ENCODE measurements at places on chromosomes 3 and 15. TPM values are rescaled to one million over a fixed set of nuclear protein-coding genes. Genes with fewer than 3 reads are reported as not detected.

The ATP2C1 gene
- 29.4 TPM for polyA plus RNA-seq

DNA sequence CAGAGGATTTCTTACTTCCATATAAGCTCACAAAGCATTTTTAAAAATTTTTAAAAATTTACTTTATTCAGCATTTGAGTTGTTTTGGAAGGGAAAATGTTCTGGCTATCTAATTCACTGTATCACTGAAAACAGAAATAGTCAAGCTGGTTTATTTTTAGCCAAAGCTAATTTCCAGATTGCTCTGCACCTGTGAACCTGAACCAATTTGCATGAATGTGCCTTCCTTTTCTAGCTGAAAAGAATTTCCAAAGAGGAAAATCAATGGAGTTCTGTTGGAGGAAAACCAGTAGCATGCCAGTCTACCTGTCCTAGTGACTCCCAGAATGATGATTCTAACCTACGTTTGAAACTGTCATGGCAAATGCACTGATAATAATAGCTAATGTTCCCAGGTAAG is 134.2 kb upstream of the LIPC start:
- H3K4me1 ChIP-seq, result no peaks in the 10 kb centered on the region
- no peaks in the 10 kb centered on the region for H3K27me3 ChIP-seq
- H3K4me3 ChIP-seq, result no peak overlapping the region
- H3K36me3 ChIP-seq, result no peaks in the 10 kb centered on the region
- H3K27ac ChIP-seq, result no peak overlapping the region

GRCh38 chr3:13648060-13649001 is 99.4 kb downstream of the FBLN2 start:
- H3K4me3 ChIP-seq, result no peak overlapping the region
- no peaks in the 10 kb centered on the region for H3K36me3 ChIP-seq
- peaks cover 43% of the 10 kb centered on the region for H3K27me3 ChIP-seq
- H3K4me1 ChIP-seq, result peaks cover 20% of the 10 kb centered on the region
- no peak overlapping the region for H3K27ac ChIP-seq

GRCh38 chr3:39277893-39278615 is 1.8 kb downstream of the CX3CR1 start:
- H3K27me3 ChIP-seq, result no peaks in the 10 kb centered on the region
- no peaks in the 10 kb centered on the region for H3K36me3 ChIP-seq
- peaks cover 27% of the 10 kb centered on the region for H3K4me1 ChIP-seq
- DNase-seq, result no peak

The NRG4 gene
- not detected for polyA plus RNA-seq

The LRRN1 gene
- 0.27 TPM for polyA plus RNA-seq

DNA sequence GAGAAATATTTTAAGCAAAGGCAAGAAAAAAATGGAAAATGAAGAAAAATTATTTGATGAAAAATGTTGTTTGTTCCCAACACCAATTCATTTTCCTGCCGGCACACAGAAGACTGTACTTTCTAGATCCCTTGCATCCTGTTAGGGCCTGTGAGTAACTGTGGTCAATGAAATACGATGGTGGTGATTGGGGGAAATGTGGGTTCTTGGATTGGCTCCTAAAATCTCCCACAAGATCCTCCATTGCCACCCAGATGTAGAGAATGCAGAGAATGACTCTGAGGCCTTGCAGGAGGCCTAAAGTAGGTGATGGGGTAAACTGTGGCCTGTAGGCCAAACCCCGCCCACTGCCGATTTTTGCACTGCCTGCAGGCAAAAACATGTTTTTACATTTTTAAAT is 46.3 kb upstream of the C3orf70 start:
- no peaks in the 10 kb centered on the region for H3K4me1 ChIP-seq
- H3K4me3 ChIP-seq, result no peak overlapping the region
- no peaks in the 10 kb centered on the region for H3K27me3 ChIP-seq
- DNase-seq, result no peak
- H3K36me3 ChIP-seq, result no peaks in the 10 kb centered on the region

GRCh38 chr3:169666076-169666375 is 2.5 kb upstream of the MECOM start:
- peaks cover 48% of the 10 kb centered on the region for H3K4me1 ChIP-seq
- H3K4me3 ChIP-seq, result no peak overlapping the region
- no peak overlapping the region for H3K27ac ChIP-seq
- H3K27me3 ChIP-seq, result peaks cover 93% of the 10 kb centered on the region
- no peak for DNase-seq
- H3K36me3 ChIP-seq, result no peaks in the 10 kb centered on the region
